T-helper 9 cell (primary cell): ENCODE measurements at places on chromosomes 3 and 15.

DNA sequence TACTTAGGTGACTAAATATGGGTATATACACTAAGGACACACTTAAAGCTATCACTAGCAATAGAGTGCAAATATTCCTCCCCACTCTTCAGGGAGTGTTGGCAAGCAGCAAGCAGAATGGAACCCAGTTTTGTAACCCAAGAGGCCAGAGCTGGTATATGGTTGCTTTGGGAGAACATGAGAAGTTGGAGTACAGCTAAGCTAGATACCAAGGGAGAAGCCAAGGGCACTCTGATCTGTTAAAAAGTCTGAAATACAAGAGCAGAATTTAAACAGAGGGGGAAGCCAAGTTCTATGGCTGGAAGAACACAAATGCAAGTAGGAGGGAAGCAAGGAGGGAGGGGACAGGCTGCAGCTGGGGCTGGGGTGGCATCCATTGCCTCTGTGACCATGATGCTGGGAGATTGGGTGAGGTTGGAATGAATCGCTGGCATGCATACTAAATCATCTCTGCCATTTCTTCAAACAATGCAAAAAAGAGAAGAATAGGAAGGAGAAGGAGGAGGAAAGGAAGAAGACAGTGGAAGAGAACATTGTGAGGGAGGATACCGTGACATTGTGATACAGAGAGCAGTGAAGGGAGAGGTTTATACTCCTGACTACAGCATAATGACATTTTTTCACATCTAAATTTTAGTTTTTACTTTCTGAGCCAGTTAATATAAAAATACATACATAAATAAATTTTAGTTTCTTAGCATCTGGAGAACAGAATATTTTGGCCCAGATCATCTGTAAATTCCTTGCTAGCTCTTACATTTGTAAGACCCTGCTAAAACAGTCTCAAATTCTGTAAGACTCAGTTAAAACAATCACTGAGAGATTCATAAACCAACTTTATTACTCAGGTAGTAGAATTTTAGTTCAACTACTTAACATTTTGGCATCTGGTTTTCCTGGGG, 9.0 kb upstream of the ANXA2 start:
- DNase-seq: no peak

GRCh38 chr3:45844616-45845015, 2.7 kb upstream of the LZTFL1 start:
- DNase-seq: no peak

- no peak for DNase-seq
Observed at GRCh38 chr15:28904541-28905315, 19.0 kb downstream of the APBA2 start.

DNA sequence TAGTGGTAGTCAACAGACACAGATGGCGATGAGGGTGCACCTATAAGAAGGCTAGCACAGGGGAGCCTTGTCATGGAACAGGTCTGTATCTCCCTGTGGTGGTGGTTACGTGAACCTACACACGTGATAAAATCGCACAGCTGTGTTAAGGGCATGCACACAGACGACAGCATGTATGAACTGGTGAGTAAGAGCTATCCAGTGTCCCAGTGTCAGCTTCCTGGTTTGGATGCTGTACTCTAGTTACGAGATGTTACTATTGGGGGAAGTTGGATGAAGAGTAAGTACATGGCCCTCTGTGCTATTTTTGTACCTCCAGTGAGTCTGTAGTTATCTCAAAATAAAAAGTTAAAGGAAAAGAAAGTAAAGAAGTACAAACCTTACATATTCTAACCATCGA, 38.2 kb downstream of the MTMR10 start:
- DNase-seq: no peak

DNA sequence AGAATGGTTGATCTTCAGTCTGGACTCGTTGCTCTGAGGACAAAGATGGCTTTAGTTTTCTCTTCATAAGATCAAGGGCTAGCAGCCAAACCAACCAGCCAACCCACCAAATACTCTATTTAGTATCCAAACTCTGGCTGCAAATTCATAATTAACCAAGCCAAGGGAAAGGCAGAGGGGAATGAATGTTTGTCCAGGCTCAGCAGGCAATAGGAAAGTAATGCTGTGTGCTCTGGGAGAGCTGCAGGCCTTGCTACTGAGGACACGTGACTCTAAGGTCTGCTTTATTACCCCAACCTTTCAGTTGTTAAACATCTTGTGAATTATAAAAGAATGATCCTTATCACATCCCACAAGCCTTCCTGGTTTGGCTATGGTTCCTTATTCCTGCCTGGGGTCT, 52.3 kb upstream of the GALNT15 start:
- DNase-seq: no peak

DNA sequence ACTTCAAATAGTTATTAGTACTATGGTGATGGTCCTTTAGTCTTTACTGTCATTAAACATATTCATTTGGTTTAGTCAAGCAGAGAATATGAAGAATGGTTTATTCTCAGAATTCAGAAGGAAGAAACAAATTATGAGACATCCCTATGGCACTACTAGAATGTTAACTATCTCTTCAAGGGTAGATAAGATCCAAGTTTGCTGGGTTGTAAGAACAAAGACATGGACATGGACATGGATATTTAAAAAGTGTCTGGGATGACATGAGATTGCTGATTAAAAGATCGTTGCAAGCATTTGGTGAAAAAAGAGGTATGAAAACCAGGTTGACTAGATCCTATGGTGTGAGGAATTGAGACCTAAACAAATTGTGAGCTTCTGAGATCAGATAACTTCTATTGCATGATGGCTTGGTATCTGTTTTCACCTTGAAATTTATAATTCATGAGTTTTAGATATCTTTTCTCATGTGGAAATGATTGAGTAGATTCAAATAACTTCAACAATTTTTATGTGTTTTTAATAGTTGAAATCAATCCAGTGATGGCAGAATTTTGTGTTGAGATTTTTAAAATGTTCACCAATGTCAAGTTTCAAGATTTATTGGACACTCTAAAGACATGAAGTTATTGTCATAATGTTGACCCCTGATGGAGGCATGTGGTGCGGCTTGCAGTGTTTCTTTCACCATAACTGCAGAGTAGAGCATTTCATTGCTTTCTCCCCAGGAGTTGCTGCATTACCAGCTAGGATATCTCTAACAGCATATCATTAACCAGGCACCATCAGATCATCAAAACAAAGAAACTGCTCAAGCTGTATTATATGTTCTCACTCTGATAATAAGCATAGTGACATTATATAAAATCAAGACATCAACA, 72.6 kb downstream of the NAALADL2 start:
- DNase-seq: no peak

DNA sequence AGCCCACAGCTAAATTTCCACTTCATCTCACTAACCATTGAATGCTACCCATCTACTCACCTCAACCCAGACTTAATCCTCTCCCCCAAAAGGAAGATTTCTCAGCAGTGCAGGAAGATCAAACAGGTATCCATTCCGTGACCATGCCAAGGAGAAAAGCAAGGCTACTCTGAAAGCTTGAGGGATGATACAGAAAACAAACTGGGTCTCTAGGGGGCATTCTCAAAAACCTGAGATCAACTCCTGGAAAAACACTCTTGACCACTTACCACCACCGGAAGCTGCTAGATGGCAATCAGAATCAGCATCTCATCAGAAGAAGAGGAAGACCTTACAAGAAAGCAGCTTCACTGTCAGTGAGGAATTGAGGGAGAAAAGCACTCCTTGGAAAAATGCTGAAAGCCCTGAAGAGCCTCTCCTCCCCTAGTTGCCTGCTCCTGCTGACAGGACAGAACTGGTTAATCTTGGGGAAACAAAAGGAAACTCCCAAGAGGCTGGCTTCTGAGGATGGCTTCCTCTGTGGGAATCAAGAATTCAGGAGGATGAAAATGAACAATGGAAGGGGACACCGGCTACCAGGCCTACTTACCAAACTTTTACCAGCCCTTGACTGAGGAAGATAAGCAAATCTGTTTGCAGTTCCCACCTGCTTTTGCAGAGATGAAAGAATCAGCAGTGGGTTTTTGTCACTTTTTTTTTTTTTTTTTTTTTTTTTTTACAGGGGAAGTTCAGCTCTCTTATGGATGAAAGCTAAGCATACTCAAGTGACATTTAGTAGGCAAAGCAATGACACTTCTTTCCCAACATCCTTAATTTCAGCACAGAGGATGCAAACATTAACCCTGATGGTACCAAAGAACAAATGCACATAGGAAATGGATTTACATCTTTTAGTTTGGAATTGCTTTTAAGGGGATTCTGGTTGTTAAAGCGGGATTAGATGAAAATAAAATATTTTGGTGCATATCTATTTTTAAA, at the start of gene ATP8B4:
ATP8B4 (minus strand) TSS at position 171 of the 978 bp plus-strand sequence. CDS start 12,267 bp downstream, outside the sequence.
- DNase-seq: no peak
